Fibroblast of skin of left quadriceps (primary cell): ENCODE measurements at places on chromosomes 7 and 10.

GRCh38 chr7:103613655-103614642, 167.9 kb upstream of the SLC26A5 start:
- DNase-seq = no peak

- no peak for DNase-seq
Observed at GRCh38 chr10:121362026-121362425, 236.2 kb downstream of the FGFR2 start.

GRCh38 chr7:2553831-2554581, 1.3 kb downstream of the BRAT1 start:
- DNase-seq = no peak

- DNase-seq = peak; percentile 2
Observed at GRCh38 chr10:63976538-63976937, 455.3 kb downstream of the REEP3 start.

DNA sequence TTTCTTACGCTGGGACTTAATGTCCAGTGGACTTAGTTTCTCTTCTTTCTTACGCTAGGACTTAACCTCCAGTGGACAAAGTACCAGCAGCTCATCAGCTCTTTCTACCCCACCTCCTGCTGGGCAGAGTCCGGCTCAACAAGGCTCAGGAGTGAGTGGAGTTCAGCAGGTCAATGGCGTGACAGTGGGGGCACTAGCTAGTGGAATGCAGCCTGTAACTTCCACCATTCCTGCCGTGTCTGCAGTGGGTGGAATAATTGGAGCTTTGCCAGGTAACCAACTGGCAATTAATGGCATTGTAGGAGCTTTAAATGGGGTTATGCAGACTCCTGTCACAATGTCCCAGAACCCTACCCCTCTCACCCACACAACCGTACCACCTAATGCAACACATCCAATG, 199.7 kb downstream of the MLLT10 start:
- no peak for DNase-seq

GRCh38 chr7:130396109-130396508, 15.8 kb downstream of the CPA1 start:
- DNase-seq = no peak

DNA sequence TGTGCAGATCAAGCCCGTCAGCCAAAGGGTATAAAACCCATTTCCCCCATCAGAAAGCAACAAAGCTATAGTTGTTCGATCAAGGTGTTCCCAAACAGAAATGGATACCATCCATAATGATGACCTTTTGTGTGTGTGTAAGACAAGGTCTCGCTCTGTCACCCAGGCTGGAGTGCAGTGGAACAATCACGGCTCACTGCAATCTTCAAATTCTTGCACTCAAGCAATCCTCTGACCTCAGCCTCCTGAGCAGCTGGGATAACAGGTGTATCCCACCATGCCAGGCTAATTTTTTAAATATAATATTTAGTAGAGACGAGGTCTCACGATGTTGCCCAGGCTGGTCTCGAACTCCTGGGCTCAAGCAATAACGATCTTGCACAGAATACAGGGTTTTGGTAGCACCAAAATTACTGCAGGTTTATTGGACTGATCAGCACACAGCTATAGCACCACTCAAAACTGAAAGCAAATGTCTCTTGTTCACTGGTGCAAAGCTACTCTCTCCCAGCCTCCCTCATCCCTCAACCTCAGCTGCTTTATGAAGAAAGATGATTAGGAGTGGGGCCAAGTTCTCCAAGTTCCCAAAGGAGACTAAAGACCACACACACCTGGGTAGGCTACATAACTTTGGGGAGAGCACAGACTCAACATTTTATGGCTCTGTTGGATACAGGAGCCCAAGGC, 80.5 kb downstream of the ABI1 start:
- DNase-seq = no peak

GRCh38 chr7:23264916-23265458, 18.4 kb downstream of the GPNMB start:
- no peak for DNase-seq

- DNase-seq = no peak
Observed at GRCh38 chr7:141737118-141737835, 881 bp upstream of the SSBP1 start.

DNA sequence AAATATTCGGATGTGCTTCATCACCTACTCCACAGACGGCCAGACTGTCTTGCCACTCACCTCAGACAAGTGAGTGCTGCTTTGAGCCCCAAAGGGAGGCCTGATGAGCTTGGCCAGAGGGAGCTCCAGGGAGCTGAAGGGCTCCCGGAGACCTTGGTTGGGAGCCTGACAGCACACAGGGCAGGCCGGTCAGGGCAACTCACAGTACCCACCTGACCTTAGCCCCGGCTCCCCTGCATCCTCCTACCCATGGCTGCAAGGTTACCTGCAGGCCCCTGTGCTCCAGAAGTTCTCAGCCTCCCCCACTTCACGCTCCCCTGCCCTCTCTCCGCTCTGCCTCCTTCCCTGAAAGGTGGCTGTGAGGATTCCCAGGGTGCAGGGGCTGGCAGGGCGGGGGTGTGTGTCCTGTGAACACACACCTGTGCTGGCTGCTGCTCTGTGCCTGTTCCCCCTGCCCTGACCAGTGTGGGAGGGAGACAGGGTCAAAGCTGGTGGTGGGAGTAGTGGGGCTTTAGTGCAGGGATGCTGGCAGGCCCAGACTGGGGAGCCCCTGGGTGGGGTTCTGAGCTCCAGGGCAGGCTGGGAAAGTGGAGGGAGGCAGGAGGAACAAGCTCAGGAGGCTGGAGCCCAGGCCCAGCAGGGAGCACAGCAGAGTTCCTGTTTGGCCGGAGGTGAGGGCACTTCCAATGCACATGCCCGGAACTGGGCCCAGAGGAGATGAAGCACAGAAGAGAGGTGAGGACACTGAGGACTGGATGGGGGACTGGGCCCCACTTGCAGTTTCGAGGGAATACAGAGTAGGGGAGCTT, 7.2 kb downstream of the ANTXRL start:
- no peak for DNase-seq

GRCh38 chr7:772861-773621, 46.0 kb upstream of the PRKAR1B start:
- DNase-seq = no peak

GRCh38 chr7:130655286-130655685, 13.3 kb downstream of the COPG2 start:
- no peak for DNase-seq

- DNase-seq = no peak
Observed at GRCh38 chr10:26025523-26025922, 91.5 kb downstream of the MYO3A start.

- DNase-seq = no peak
Observed at GRCh38 chr7:141477865-141478264, 73.3 kb upstream of the AGK start.

- no peak for DNase-seq
Observed at GRCh38 chr7:42456756-42457276, 219.8 kb upstream of the GLI3 start.

- DNase-seq = no peak
Observed at GRCh38 chr7:12370249-12370648, 33.4 kb downstream of the VWDE start.

GRCh38 chr10:12214763-12215218, 18.8 kb downstream of the CDC123 start:
- peak; percentile 65 for DNase-seq

GRCh38 chr10:73806176-73806950, 5.0 kb downstream of the NDST2 start:
- no peak for DNase-seq

DNA sequence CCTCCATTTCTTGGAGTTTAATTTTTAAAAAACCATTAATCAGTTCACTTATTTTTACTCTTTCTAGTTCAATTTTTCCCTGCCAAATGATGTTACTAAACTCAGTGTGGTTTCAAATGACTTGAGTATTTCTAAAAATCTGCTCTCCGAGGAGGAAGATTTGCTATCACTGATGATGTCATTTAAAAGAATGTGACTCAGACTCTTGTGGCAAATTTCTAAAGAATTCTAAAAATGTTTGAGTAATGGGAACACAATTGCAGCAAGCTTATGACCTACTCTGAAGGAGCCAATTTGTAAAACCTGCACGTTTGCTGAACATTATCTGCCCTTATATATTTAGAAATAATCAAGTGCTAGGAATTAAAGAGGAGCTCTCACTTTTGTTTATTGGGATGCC, 88.6 kb downstream of the SPAG6 start:
- peak; percentile 85 for DNase-seq

GRCh38 chr7:41199136-41199535, 503.8 kb downstream of the INHBA start:
- no peak for DNase-seq

DNA sequence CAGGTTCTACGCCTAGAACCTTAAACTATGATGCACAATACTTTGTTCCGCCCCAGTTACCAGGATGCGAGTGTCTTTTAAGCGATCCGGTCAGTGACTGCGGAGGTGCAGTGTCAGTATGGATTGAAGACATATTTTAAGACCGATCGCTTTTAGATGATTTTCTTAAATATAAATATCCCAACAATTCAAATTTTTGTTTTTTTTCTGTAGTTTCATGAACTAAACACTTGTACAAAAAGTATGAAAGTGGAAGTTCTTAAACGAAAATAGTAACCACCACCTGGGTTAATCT, 835 bp downstream of the COMMD3 start:
- DNase-seq = no peak

GRCh38 chr10:50972591-50972990, 87.2 kb upstream of the A1CF start:
- no peak for DNase-seq

DNA sequence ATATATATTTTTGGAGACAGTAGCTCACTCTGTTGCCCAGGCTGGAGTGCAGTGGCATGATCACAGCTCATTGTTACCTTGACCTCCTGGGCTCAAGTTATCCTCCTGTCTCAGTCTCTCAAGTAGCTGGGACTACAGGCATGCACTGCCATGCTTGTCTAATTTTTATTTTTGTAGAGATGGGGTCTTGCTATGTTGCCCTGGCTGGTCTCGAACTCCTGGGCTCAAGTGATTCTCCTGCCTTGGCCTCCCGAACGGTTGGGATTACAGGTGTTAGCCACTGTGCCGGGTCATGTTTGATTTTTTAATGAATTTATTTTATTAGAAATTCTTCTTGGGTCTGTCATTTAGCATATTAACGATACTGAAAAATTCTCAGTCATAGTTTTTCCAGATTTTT, 70.5 kb downstream of the TMEM270 start:
- DNase-seq = no peak

- no peak for DNase-seq
Observed at GRCh38 chr10:79132681-79133381, 64.1 kb downstream of the ZMIZ1 start.

- no peak for DNase-seq
Observed at GRCh38 chr7:121085922-121086321, 97.4 kb downstream of the CPED1 start.

DNA sequence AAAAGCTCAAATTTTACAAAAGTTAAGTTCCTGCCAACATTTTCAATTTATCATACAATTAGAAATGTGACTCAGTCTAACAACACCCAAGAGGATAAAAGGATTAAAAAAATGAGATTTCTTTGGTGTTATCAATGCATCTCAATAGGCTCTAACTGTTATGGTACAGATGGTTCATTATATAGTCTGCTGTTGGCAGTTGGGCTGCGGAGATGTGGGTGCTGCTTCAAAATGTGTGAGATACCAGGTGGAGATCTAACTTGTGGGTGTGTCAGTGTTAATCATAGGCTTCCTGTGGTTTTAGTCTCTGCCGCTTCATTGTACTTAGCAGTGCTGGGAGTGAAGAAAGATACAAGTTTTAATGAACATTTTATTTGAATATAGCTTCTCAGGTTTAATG, 231.2 kb downstream of the EXOC4 start:
- DNase-seq = no peak

- no peak for DNase-seq
Observed at GRCh38 chr10:133151543-133151972, 8.5 kb upstream of the KNDC1 start.

- DNase-seq = no peak
Observed at GRCh38 chr10:11157292-11158076, 139.8 kb downstream of the CELF2 start.

DNA sequence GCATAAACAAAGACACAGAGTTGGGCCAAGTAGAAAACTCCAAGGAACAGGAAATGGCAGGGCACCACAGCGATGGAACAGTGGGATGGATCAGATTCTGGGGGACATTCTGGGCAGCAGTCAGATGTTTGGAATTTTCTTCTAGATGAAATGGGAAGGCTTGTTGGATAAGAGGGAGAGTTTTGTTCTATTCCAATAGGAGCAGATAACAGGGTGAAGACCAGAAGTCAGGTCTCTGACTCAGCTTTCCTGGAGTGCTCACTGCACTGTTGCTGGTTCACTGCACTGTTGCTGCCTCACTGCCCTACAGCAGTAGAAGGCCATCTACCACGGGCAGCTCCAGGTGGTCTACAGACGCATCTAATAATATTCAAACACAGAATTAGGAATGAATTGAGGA, 135.6 kb downstream of the ATE1 start:
- no peak for DNase-seq

DNA sequence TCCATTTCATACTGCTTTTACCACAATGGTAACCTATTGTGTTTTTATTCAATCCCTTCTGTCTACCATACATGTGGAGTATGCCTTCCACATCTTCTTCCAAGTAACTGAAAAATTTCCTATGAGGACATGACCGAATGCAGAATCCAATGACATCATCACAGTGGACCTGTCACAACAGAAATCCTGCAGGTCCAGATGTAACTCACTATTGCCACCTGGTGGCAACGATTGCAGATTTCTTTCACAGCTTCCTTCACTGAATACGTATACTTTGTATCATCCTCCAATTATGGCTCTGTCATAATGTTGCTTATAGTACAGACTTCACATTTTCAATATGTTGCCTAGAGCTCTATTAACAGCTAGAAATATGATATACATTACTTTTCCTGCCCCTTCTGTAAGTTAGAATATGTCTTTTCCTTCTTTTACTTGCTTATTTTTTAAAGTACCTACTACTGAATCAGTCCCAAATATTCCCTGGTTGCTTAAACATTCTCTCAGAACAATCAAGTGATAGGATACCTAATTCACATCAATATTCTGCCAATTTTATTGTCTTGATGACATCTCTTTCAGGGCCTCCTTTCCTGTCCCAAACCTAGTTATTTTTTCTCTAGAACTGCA, 45.4 kb downstream of the SLC13A1 start:
- peak; percentile 27 for DNase-seq

DNA sequence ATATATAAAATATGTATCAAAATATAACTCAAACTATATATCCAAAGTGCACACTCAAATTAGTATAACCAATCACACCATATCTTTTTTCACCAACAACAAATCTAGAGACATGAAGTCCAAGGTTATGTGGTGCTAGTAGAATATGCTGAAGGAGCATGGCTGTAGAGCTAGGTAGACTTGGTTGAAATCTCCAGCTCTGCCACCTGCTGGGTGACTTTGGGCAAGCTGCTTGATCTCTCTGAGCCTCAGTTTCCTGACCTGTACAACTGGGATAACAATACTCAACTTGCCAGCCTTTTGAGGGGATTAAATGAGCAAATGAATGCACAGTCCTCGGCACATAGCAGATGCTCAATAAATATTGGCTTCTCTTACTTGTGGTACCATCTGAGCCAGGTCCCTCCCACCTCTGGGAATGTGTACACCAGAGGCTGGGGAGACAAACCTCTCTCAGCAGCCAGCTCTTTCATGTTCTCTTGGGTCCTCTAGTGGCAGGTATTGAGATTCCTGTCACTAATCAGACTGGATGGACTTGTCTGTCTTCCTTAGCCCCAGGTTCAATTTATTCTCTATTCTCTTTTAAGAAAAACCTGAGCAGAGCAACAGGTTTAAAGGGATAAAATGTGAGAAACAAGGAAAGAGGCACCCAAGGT, 94.3 kb upstream of the PDE1C start:
- peak; percentile 39 for DNase-seq

GRCh38 chr10:102826148-102826796, 10.9 kb downstream of the CYP17A1 start:
- no peak for DNase-seq

- no peak for DNase-seq
Observed at GRCh38 chr10:18710201-18710653, 51.0 kb downstream of the ARL5B start.
